Tongue (tissue), 3 donors: ENCODE measurements at places on chromosomes 6 and 20.

DNA sequence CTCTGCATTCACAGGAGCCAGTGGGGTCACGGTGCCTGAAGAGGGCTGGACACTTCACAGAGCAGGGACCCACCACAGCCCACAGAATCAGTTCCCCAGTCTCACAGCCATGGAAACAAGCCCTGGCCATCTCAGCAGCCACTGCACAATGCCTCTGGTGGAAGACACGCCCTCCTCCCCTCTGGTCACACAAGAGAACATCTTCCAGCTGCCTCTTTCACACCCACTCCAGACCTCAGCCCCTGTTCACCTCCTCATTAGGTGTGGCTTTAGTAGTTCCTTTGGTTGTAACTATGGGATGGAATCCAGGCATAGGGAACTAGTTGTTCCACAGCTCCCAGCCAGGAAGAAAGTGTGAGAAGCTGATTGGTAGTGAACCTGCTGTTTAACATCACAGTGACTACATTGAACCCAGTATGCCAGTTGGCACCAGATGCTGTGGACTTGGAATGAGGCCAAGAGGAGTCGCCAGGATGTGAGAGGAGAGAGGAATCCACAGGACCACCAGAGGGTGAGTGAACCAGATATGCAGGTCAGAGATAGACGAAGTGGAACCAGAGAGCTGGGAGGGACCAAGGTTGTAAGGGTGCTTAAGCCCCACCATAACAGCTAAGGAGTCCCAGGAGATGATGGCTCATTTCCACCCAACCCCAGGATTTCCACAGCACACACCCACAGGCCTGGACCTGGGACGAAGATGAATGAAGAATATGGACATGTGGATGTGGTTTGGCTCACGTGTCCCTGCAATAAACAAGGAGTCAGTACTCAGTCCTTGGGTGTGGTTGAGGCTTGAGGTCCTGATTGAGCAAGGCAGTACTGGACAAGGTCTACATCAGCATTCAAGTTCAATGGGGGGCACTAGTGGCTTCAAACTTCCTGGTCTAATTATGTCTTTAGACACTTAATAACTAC, 8.8 kb upstream of the BTN3A3 start:
- peak; percentile 15 for DNase-seq

GRCh38 chr6:52976591-52977035, 18.5 kb downstream of the GSTA4 start:
- DNase-seq = no peak

GRCh38 chr6:30829639-30830255, 54.6 kb upstream of the DDR1 start:
- no peak for DNase-seq

GRCh38 chr20:38534756-38535155, 46.2 kb upstream of the ADIG start:
- DNase-seq = no peak

- DNase-seq = no peak
Measured at GRCh38 chr6:110617057-110617456, 140.6 kb upstream of the SLC22A16 start.

- DNase-seq = no peak
Measured at GRCh38 chr20:43936104-43936770, 21.6 kb downstream of the TOX2 start.

GRCh38 chr6:54578261-54578660, 268.3 kb upstream of the FAM83B start:
- DNase-seq = no peak

DNA sequence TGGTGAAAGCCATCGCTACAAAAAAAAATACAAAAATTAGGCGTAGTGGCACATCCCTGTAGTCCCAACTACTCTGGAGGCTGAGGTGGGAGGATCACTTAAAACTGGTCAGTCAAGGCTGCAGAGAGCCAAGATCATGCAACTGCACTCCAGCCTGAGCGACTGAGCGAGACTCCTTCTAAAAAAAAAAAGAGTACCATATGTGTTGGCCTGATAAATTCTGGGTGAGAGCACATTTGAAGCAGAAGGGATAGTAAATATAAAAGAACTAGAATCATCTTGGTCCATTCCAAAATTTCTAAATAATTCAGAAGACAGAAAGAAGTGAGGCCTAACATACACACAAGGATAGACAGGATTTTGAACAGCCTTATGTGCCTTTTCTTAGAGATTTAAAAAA, 2.2 kb downstream of the IBTK start:
- no peak for DNase-seq

DNA sequence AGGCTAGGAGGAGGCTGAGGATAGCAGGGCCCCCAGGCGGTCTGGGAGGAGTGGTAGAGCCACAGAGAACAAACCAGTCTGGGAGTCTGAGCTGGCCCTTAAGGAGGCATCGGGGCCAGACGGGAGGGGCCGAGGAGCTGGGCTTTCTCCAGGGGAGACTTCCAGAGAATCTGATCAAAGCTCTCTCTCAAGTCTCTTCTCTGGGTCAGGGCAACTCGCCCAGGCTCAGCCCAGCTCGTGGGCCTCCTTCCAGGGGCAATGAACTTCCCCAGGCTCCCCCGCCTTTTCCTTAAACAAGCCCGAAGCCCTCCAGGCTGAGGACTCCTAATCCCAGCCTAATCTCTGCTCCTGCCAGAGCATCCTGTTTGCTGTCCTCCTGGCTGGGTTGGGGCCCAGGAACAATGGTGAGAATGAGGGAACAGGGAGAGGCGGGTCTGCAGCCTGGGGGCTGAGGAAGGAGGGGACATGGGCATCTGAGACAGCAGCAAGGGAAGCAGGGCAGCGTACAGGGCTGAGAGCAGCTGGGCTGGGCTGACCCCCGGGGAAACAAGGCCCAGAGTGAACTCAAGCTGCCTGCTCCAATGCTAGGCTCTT, 173.6 kb downstream of the ANKRD60 start:
- DNase-seq = peak; percentile 62

- peak; percentile 67 for DNase-seq
Measured at GRCh38 chr6:138107078-138107751, at the start of gene PERP. Gene PERP, minus strand, starts transcription at chr6:138107419. Its CDS starts 79 bp downstream, at chr6:138107340.

GRCh38 chr20:42082611-42083010, 464.4 kb upstream of the CHD6 start:
- peak; percentile 96 for DNase-seq
